SW 1271 (cell line): ENCODE measurements at places on chromosomes 7 and 10.

- DNase-seq, result no peak
Measured at GRCh38 chr10:1153805-1154351, 97.7 kb downstream of the WDR37 start.

- no peak for DNase-seq
Measured at GRCh38 chr10:16915300-16915699, 98.1 kb upstream of the RSU1 start.

DNA sequence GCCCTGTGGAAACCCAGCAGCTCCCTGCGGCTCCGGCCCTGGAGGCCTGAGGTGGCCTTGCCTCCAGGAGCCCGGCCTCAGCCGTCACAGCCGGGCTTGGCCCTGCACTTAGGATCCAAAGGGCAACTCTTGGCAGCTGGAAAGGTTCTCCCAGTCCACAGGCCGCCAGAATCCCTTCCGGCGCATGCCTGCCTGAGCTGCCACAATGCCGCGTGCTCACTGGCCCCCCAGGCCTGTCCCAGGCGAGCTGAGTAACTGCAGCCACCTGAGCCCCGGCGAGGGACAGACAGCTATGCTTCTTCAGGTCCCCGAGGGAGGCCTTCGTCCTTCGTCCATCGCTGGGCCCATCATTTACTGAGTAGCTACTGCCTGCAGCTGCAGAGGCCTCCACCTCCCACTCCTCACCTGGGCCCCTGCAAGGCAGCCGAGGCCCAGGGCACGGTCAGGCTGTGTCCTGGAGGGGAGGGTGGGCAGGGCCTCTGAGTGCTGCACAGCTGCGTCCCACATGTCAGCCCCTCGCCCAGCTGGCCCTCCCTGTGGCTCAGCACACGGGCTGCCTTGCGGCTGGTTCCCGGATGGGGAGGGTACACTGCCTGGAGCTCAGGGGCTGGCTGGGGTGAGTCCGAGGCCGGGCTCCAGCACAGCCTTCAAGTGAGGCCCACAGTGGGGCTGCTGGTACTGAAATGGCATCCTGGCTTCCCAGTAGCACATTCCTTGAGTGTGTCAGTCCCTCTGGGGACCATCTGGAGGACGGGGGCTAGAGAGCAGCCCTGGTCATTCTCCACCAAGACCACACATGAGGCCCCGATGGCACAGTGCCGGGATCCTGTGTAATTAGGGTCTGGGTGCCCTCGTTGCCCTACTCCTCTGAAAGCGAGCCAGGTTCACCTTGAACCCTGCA is 172.5 kb downstream of the ELFN1 start:
- DNase-seq, result no peak

DNA sequence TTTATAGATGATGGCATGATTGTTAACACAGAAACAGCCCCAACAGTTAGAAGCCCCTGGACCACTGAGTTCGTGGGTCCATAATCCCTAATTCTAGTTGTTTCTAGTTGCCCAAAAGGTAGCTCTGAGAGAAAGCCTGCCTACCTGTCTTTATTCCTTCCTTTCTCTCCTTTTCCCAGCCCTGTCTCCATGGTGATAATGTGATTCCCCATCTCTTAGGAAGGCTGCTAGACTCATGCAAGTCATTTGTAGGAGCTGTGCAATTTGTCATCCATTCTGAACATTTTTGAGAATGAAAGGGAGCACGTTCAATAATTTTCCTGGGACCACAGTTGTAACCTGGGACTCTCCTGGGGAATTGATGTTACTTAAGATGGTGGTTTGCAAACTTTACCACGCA is 183.4 kb downstream of the EMX2 start:
- no peak for DNase-seq

DNA sequence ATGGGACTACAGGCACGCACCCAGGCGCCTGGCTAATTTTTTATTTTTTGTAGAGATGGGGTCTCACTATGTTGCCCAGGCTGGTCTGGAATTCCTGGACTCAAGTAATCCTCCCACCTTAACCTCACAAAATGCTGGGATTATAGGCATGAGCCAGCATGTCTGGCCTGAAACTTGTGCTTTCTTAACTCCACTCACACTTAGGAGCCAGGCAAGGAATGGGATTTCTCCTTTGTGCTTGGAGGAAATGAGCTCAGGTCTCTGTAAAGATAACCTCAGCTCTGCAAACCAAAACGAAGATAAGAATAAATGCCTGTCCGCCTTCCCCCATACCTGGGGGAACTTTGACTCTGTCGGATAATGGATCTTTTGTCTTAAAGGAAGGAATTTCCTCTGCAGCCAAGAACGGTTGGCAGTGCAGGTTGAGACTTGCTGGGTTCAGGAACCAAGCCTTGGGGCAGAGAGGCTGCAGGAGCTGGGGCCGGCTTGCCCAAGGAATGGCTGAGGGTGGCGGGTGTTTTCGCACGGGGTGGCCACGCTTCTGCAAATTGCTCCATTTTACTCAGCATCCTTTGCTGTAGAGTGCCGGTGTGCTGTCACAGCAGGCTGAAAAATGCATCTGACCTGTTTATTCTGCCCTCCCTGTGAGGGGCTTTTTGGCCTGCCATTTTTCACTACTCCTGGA is 174.2 kb downstream of the KIAA1217 start:
- DNase-seq, result no peak

DNA sequence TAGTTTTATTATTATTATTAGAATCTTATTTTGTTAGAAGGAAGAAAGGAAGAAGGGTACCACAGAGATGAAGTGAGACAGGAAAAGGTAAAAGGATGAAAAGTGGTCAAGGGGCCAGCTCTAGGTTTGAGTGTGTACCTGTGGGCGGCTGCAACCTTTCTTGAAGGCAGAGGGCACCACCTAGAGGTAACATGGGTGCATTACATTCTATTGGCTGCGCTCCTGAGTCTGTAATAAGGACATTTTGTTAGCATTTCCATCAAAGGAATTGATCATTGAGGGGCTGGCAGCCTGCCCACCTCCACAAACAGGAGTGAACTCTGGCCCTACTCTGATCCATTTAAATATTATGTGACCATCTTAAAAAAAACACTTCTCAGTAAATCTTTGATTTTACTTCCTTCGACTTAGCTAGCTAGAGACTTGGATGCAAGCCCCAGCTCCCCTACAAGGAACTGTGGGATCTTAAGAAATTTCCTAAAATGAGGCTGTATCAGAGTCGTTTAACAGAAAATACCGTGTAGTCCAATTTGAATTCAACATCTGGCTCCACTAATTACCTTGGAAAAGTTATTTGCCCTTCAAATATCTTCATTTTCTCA is 610.4 kb downstream of the IPMK start:
- DNase-seq, result no peak

DNA sequence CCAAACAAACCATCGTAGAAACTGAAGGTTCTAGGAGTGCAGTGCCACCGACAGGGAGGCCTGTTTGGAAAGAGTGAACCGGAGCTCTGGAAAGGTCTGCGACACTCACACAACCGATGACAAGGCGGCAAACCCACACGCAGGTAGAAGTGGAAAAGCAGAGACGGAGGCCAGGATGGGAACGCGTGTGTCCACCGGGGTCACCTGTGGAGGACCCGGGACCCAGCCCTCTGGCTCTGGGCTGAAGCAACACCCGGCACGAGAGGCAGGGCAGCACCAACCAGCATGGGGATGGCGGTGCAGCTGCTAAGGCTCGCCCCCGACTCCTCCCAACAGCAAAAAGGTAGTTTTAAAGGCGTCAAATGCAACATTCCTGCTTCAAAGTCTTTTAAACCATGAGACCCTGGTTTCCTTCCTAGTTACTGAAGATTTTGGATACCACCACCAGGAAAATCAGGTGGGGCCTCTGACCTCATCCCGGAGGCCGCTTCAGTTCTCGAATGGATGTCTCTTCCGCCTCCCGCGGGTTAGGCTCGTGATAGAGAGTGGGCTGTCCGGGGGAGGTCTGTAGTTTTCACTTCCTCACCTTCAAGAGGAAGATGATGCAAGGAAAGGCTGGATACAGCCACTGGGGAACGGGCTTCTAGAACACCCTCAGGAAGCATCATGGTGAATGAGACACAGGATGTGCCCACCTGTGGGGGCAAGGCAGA is 115.5 kb downstream of the SMURF1 start:
- no peak for DNase-seq

DNA sequence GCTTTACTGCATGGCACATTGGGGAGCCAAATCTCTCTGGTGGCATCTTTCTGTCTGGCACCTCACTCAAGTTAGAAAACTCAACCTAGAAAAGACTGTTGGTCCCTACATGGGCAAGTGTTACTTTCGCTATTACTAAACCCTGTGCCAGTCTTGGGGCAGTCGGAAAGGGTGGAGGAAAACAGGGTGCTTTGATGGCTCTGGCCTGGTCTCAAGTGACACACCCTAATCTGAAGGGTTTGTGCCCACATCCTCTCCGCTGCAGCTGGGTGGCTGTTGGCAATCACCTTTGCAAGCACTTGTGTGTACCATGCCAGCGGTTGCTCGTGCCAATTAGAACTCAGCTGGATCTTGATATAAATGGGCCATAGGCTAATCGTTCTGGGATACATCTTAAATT is 159.8 kb upstream of the ITGB1 start:
- DNase-seq, result no peak

DNA sequence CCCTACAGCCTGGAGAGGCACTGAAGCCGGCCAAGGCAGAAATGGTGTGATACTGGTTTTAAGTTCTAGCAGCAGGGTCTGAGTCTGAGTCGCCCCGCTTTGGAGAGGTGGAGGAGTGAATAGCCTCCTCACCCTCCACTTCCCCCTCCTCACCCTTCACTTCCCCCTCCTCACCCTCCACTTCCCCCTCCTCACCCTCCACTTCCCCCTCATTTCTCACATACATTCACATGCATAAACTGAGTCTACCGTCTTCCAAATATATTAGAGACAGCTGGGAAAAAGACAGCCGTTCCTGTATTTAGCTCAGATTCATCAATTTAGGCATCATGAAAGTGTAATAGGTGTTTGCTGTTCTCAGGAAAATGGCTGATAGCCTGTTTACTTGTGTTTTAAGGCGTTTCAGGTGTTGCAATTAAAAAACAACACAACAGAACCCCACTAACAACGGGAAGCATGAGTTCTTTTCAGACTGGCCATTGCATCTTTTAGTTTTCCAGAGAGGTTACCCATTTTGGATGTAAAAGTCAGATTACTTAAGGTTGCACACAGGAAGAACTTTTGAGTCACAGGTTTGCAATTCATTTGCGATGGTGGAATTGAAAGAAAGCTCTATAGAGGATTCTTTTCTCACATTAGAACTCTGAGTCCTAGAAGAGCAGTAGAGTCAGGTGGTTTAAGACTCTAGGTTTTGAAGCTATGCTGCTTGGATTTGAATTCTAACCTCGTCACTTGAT is 861 bp downstream of the NRBF2 start:
- DNase-seq, result no peak

DNA sequence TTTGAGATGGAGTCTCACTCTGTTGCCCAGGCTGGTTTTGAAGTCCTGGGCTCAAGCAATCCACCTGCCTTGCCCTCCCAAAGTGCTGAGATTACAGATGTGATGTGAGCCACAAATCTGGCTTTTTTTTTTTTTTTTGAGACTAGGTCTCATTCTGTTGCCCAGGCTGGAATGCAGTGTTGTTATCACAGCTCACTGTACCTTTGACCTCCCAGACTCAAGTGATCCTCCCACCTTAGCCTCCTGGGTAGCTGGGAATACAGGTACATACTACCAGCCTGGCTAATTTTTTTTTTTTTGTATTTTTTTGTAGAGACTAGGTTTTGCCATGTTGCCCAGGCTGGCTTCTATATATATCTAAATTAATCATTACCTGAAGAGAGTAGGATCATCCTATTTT is 62.4 kb downstream of the HIF1AN start:
- no peak for DNase-seq

GRCh38 chr10:123205041-123205440 is 50.8 kb downstream of the BUB3 start:
- no peak for DNase-seq

- DNase-seq, result no peak
Measured at GRCh38 chr7:50717181-50717580, 65.5 kb downstream of the GRB10 start.

DNA sequence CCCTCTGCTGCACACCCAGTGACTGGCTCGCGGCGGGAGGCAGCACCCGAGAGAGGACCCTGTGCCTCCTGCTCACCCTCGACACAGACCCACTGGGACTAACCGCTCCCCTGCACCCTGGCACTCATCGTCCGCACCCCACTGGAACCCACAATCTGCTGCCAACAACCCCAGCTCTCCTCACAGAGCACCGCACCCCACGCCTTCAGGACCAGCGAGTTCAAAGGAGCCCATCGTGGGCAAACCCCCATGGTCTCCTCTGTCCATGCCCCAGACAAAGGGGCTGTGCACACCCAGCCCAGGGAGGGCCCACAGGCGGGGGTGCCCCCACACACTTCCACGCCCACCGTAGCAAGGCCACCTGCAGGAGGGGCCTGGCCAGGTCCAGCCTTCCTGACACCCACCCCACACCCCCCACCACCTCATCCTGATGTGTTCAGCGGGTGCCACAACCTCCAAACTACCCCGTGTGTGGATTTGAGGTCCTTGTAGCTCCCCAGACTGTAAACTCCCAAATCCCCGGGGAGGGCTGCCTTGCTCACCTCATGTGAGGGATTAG is 14.0 kb downstream of the RASGEF1A start:
- no peak for DNase-seq

DNA sequence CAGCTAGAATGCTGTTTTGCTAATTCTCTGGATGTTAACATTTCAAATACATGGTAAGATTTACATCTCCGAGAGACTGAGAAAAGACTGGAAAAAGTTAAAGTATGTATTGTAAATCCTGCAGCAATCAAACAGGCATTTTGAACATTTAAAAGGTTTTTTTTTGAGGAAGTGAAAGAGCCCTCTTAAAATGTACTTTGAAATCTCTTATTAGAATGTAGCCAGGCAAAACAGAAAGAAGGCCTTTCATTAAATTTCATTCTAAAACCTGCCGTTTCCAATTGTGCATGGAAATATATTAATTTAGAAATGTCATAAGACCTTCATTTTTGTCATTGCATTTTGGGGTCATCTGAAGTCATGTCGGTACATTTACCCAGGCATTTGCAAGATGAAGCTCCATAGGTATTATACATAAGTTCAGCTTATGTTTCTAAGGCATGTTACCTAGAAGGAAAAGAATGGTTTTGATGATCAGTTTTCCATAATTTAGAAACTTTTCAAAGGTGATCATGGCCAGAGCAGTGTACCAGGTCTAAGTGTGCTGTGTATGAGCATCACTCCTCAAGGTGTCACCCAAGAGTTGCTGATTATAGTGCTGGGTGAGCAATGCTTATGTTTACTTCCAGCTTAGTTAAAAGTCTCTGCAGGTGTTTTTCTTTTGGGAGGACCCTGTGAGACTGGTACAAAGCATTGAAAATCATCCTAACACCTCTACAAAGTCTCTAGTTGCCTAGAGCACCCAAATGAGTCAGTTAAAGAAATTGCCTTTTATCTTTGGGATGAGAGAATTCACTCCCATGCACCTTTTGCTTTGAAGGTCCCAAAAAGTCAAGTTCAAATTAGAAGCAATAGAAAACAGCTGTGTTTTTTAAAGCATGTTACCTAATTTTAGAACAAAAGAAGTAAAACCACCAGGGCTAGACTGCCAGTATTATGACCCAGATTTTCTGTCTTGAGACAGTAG is 7.1 kb downstream of the ZNF736 start:
- no peak for DNase-seq
